ENCODE measurements at places on chromosomes 12 and 14. TPM values are rescaled to one million over a fixed set of nuclear protein-coding genes. Genes with fewer than 3 reads are reported as not detected.
A peak's percentile ranks its signal among the peaks of the same experiment; 100 is the strongest.

DNA sequence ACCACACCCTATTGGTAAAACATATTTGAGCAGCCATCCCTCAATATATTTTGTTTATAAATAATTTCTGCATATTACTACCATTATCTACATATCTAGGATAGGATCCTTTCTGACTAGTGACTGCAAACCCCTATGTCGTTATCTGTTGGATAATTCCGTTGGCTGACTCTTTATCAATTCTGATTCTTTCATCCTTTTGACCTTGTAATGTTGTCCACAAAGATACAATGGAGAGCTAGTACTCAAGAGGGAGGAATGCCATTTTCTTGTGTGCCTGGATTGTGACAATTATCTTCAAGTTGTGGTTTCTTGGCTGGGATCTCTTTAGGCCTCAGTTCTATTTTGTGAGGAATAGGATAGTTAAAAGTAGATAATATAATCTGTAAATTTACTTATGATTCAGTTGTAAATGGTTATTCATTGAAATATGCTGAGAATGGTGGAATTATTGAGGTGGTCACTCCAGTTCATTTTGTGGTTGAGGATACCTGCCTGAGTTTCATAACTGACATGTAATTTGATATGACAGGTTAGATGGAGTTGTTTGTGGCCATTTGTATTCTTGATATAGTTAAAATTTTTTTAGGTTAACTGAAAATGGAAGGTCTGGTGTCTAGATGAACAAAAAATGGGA, 10.1 kb downstream of the CHST11 start:
- H3K27ac ChIP-seq: no peak overlapping the region
- no peaks in the 10 kb centered on the region for H3K36me3 ChIP-seq
- H3K4me1 ChIP-seq: peaks cover 9% of the 10 kb centered on the region
- H3K27me3 ChIP-seq: no peaks in the 10 kb centered on the region
- no peak for DNase-seq

DNA sequence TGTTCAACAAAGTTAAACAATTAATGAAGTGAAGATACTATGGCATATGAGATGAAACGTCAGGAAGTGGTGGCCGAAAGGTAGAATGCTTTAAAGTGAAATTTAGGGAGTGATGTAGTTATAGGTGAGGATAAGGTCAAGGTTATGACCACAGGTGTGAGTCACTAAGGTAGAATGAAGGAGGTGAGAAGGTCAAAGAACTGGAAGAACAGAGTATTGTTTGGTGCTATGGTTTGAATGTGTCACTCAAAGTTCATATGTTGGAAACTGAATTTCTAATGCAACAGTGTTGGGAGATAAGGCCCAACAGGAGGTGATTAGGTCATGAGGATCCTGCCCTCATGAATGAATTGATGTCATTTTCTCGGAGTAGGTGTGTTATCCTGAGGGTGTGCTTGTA, 293.6 kb downstream of the NELL2 start:
- H3K4me1 ChIP-seq: no peaks in the 10 kb centered on the region
- no peak overlapping the region for H3K27ac ChIP-seq
- H3K4me3 ChIP-seq: no peak overlapping the region

- H3K4me1 ChIP-seq: peaks cover 67% of the 10 kb centered on the region
- H3K36me3 ChIP-seq: peaks cover 23% of the 10 kb centered on the region
- H3K4me3 ChIP-seq: no peak overlapping the region
- peak overlapping the region; percentile 76 for H3K27ac ChIP-seq
- H3K27me3 ChIP-seq: no peaks in the 10 kb centered on the region
- peak; percentile 79 for DNase-seq
Observed at GRCh38 chr12:132766380-132767085, 4.9 kb upstream of the ANKLE2 start.

DNA sequence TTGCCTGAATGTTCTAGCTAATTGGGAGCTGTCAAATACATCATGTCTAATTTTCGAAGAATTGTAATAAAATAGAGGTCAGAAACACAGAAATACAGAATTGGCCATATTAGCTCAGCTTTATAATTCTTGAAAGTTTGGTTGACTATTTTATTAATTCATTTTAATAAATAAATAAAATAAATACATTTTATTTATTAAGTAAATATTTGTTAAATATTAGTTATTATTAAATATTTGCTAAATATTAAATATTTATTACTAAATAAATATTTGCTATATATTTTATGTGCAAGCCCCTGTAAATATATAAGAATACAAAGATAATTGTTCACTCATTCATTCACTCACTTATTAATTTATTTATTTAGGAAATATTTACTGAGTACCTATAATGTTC, 231.3 kb downstream of the SSPN start:
- no peaks in the 10 kb centered on the region for H3K36me3 ChIP-seq
- no peak for DNase-seq
- H3K4me1 ChIP-seq: peaks cover 9% of the 10 kb centered on the region
- no peak overlapping the region for H3K4me3 ChIP-seq
- no peaks in the 10 kb centered on the region for H3K27me3 ChIP-seq

GRCh38 chr12:132124766-132125425, 19.2 kb downstream of the DDX51 start:
- H3K27ac ChIP-seq: no peak overlapping the region
- no peak for DNase-seq
- peaks cover 97% of the 10 kb centered on the region for H3K36me3 ChIP-seq
- no peaks in the 10 kb centered on the region for H3K27me3 ChIP-seq

DNA sequence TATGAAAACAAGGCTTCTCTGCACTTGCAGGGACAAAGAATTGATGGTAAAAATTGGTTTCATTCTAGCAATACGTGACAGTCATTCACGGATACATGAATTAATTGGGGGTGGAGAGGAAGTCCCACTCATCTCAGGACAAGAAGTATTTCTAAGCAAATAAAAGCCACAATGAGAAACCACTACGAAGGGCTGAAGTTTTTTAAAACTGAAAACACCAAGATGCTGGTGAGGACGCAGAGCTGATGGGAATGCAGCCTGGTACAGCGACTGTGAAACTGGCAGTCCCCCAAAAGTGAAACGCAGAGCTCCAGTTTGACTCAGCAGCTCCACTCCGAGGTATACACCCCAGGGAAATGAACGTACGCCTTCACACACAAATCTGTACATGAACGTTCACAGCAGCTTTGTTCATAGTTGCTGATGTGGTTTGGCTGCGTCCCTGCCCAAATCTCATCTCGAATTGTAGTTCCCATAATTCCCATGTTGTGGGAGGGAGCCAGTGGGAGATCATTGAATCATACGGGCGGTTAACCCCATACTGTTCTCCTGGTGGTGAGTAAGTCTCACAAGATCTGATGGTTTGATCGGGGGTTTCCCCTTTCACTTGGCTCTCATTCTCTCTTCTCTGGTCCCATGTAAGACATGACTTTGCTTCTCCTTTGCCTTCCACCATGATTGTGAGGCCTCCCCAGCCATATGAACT, 89.0 kb downstream of the SCARB1 start:
- no peaks in the 10 kb centered on the region for H3K36me3 ChIP-seq
- no peak for DNase-seq
- H3K27ac ChIP-seq: no peak overlapping the region
- H3K27me3 ChIP-seq: no peaks in the 10 kb centered on the region

GRCh38 chr12:67750513-67751183, 102.1 kb downstream of the DYRK2 start:
- H3K4me1 ChIP-seq: peaks cover 8% of the 10 kb centered on the region
- DNase-seq: no peak

- DNase-seq: no peak
- H3K4me1 ChIP-seq: no peaks in the 10 kb centered on the region
- no peak overlapping the region for H3K4me3 ChIP-seq
- H3K27me3 ChIP-seq: no peaks in the 10 kb centered on the region
- no peak overlapping the region for H3K27ac ChIP-seq
Observed at GRCh38 chr14:93676416-93676958, 111.8 kb downstream of the PRIMA1 start.

GRCh38 chr12:3132636-3133404, 55.6 kb downstream of the TSPAN9 start:
- no peaks in the 10 kb centered on the region for H3K27me3 ChIP-seq
- peak; percentile 83 for DNase-seq
- no peak overlapping the region for H3K4me3 ChIP-seq
- H3K27ac ChIP-seq: peak overlapping the region; percentile 83
- H3K36me3 ChIP-seq: no peaks in the 10 kb centered on the region

GRCh38 chr12:27524494-27524835, 459 bp downstream of the PPFIBP1 start:
- DNase-seq: no peak
- no peaks in the 10 kb centered on the region for H3K36me3 ChIP-seq
- peak overlapping the region; percentile 97 for H3K27ac ChIP-seq
- no peaks in the 10 kb centered on the region for H3K27me3 ChIP-seq

- H3K36me3 ChIP-seq: no peaks in the 10 kb centered on the region
- no peak for DNase-seq
- H3K4me3 ChIP-seq: no peak overlapping the region
- no peaks in the 10 kb centered on the region for H3K27me3 ChIP-seq
- no peak overlapping the region for H3K27ac ChIP-seq
Observed at GRCh38 chr14:79510659-79511058, 700.6 kb downstream of the DIO2 start.

DNA sequence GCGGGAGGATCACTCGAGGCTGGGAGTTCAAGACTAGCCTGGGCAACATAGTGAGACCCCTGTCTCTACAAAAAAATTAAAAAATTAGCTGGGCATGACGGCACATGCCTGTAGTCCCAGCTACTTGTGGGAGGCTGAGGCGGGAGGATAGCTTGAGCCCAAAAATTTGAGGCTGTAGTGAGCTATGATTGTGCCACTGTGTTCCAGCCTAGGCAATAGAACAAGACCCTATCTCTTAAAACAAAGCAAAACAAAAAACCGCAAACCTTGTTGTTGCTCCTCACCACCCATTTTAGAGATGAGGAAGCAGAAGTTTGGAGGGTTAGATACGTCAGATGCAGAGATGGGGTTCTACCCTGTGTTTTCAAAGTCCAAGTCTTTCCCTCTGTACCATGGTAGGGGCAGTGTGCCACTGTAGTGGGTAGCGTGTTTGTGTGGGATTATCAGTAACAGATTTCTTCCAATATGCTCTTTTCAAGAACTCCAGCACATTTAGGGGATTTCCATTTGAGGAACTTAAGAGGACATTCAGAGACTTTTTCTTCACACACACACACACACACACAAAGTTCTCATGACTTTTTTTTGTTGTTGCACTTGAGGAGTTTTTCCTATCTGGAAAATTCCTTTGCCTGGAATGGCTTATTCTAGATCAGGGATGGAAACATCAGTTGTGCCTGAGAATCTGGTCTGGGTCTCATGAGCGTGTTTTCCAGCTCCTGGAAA, 186.5 kb downstream of the CHST11 start:
- peak overlapping the region; percentile 3 for H3K27ac ChIP-seq
- H3K4me1 ChIP-seq: peaks cover 20% of the 10 kb centered on the region
- no peak for DNase-seq
- H3K27me3 ChIP-seq: no peaks in the 10 kb centered on the region

GRCh38 chr12:13340149-13340548, 143.6 kb downstream of the EMP1 start:
- H3K4me1 ChIP-seq: no peaks in the 10 kb centered on the region
- H3K27ac ChIP-seq: no peak overlapping the region
- DNase-seq: no peak
- no peak overlapping the region for H3K4me3 ChIP-seq

DNA sequence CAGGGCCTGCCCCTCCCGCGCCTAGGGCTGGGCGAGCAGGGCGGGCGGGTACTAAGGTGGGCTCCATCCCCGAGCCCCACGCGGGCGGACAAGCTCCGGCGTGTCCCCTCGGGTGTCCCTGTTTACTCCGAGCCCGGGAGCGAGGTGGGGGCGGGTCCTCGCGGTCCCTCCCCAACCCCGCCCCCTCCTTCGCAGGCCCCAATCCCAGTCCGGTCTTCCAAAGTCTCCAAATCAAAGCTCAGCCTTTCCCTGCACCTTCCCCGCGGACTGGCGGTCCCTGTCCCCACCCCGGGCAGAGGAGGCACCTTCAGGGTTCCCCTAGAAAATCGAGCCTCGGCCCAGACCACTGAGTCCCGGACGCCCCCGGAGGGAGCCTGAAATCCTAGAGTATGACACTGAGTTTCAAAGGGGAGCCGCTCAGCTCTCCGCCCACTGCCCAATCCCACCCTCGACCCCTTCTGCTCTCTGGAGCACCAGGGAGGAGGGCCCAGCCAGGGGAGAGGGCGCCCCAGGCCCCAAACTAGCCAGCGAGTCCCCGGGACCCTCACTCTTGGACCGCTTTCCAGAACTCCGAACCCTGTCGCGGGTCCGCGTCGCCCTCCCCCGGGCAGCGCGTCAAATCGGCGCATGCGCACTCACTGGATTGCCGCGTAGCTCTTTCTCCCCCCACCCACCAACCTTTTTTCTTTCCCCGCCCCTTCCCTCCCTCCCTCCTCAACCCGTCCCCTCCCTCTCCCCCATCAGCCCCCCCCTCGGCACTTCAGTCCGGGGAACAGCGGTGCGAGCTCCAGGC, at the start of gene LRP1:
Gene LRP1, plus strand, starts transcription at position 758 of the 793 bp plus-strand sequence. CDS start 482 bp downstream, outside the sequence.
- H3K4me3 ChIP-seq: peak within 1 kb of the TSS; percentile 80
- DNase-seq: peak; percentile 89
- peak within 1 kb of the TSS; percentile 99 for H3K27ac ChIP-seq
- no peaks in the 10 kb centered on the region for H3K36me3 ChIP-seq
- H3K27me3 ChIP-seq: no peaks in the 10 kb centered on the region
- peaks cover 6% of the 10 kb centered on the region for H3K4me1 ChIP-seq

DNA sequence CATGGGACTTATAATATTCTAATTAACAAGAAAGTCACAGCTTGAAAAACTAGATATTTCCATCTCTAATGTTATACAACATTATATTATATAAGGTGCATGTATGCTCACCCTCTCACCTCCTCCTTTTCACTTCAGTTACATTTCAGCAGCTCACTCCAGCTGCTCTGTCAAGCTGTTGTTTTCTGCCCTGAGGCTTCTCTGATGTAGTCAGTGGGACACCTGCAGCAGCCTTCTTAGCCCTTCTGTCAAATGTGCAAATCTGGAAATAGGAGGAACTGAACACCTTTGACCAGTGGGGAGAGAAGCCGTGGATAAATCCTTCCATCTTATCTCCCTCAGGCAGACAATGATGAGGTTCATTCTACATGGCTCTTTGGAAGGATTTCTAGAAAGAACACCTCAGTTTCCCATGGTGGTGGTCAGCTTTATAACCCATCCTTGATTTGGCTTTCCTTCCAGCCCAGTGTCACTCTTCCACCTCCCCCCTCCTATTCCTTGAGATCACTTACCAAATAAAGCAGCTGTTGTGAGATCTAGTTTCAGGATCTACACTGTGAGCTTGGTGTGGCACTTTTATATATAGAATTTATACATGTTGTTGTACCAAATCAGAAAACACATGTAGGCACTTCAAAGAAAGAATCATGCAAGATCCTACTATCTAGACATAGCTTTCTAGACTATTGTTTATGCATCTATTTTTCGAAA, 79.6 kb upstream of the STK38L start:
- no peak for DNase-seq
- H3K4me1 ChIP-seq: no peaks in the 10 kb centered on the region
- no peak overlapping the region for H3K4me3 ChIP-seq
- no peaks in the 10 kb centered on the region for H3K27me3 ChIP-seq
- H3K27ac ChIP-seq: no peak overlapping the region

The FGF23 gene
- total RNA-seq: not detected

The PRIMA1 gene
- total RNA-seq: 12.2 TPM

The KRT77 gene
- not detected for total RNA-seq

The VRTN gene
- total RNA-seq: not detected

The MGAT4C gene
- 5.4 TPM for total RNA-seq

The GPR84 gene
- not detected for total RNA-seq

The DAD1 gene
- total RNA-seq: 236 TPM

The ITPR2 gene
- total RNA-seq: 45.6 TPM
